ENCODE measurements at places on chromosomes 5 and 9.

GRCh38 chr5:158485604-158486081, 614.1 kb downstream of the EBF1 start:
- no peak for DNase-seq

- DNase-seq: no peak
Measured at GRCh38 chr9:107334103-107334776, 51.2 kb downstream of the RAD23B start.

DNA sequence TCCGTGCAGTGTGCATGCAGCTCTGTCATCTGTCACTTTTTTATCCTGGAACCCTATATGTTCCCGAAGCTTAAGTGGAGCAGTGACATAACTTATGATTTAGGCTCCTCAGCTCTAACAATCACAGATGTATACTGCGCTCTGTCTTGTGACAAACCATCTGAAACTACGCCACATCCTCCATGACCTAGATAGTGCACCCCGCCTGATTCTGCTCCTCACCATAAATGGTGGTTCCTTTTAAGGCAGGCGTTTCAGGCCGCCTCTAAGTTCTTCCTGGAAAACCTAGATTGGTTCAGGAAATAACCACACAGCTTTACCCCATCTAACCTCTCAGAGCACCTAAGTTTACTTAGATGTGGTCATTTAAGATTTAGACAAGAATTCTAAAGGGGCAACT, 372.0 kb downstream of the CDH10 start:
- no peak for DNase-seq

GRCh38 chr9:72133365-72134035, 15.7 kb upstream of the GDA start:
- no peak for DNase-seq

GRCh38 chr5:170164087-170164486, 58.4 kb downstream of the FOXI1 start:
- DNase-seq: no peak
